ENCODE measurements at places on chromosomes 3 and 15.

- DNase-seq, result no peak
Observed at GRCh38 chr3:155701882-155702465, 42.9 kb downstream of the PLCH1 start.

DNA sequence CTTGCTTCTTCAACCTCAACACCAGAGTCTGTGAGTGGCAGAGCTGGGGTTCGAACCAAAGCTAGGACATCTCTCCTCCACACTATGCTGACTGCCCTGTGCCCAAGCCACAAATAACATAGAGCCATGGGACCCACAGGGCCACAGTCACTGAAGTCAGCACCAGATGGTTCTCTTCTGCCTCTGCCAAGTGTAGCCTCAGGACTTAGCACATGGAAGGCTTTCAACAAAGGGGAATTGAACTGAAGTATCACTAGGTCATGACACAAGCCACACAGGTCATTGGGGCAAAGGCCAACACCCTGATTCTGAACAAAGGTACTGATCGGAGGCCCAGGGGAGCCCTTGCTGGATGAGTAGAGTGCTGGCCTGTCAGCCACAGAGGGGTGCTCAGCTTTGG lies 83.6 kb downstream of the BDH1 start:
- no peak for DNase-seq

DNA sequence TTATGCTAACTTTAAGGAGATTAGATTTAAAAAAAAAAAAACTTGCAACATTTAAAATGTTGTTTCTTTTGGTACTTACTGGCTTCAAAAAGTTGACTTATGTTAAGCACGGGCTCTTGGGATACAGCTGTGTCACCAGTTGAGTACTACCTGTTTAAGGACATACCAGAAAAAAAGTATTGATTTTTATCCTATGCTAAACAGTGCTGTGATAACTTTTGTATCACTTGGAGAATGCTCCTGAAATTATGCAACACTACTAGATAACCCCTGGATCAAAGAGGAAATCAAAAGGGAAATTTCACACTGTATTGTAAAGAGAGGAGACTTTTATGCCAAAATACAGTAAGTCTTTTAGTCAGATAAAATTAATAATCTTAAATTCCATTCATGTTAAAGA lies 77.7 kb downstream of the SLMAP start:
- no peak for DNase-seq

- no peak for DNase-seq
Observed at GRCh38 chr3:120355486-120355885, 6.3 kb upstream of the LRRC58 start.

DNA sequence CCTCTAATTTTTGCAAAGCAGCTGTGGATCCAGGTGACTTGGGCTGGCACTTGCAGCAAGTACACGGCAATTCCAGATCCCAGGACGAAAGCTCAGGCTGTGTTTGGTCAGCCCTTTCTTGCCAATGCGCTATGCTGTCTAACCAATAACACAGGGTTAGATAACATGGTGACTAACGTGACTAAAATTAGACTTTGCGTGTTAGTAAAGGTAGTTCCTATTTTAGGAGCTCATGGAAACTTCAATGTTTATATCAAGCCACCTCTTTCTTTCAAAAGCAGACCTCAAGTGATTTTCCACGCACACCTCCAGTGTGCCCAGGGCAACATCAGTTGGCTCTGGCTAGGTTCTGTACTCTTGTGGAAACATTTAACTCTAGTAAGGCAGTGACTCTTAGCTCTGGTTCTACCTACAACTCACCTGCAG lies 32.5 kb downstream of the CDCP1 start:
- DNase-seq, result no peak

GRCh38 chr3:143827425-143827824 lies 20.8 kb downstream of the SLC9A9 start:
- DNase-seq, result no peak

DNA sequence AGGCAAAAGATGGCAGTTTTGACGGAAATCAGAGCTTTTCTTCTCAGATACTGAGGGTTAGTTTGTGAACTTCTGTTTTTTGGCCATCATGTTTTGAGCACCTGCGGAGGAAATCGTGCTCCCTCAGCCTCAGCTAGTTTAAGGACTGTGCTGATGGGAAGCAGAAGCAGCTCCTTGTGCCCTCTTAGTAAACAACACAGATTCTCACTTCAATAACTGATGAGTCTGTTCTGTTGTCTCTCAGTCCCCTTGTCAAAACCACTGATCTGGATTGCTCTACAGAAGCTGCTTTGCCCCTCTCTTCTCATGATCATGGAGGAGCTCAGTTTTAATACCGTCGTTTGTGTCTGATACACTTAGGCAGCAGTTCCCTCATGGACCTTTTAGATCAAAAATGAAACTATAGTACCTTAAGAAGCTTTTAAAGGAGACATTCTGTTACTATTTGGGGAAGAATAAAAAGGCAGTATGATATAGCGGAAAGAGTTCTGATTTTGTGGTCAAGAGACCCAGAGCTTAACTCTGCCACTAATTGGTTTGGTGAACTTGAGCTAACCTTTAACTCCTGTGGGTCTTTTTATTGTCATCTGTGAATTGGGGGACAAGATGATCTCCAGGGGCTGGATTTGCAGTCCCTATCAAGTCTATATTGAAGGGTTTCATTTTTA lies 152.6 kb downstream of the BBX start:
- no peak for DNase-seq

DNA sequence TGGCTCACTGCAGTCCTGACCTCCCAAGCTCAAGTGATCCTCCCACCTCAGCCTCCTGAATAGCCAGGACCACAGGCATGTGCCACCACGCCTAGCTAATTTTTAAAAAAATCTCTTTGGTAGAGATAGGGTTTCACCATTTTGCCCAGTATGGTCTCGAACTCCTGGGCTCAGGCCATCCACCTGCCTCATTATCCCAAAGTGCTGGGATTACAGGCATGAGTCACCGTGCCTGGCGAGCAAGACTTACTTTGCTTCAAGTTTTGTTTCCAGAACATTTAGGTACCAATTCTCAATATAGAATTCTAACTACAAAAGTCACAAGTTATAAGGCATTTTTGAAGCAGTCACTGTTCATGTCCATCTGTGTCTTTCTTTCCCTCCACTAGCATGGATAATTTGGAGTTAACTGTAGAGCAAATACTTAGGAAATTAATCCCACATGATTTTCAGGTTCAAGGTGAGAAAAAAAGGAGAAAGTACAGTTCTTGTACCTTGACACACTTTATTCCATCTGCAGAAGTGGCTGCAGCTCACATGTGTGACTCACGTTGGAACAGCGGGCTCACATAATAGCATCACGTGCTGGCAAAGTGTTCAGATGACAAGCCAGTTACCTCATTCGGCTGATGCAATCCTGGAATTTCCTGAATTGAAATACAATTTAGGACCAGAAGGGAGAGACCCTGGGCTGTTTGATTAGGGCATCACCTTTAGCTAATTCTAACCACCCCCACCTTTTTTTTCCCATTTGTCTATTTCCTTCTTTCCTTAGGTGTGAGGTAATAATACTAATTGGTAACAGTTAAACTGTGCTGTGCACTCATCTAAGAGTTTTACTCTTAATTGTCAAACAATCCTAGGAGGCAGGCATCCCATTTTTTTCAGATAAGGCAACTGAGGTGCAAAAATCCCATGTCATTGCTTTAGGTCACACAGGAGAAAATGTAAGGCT lies 46.9 kb upstream of the NEDD4 start:
- DNase-seq, result peak; percentile 78

GRCh38 chr15:67076147-67076843 lies 10.9 kb downstream of the SMAD3 start:
- DNase-seq, result no peak

DNA sequence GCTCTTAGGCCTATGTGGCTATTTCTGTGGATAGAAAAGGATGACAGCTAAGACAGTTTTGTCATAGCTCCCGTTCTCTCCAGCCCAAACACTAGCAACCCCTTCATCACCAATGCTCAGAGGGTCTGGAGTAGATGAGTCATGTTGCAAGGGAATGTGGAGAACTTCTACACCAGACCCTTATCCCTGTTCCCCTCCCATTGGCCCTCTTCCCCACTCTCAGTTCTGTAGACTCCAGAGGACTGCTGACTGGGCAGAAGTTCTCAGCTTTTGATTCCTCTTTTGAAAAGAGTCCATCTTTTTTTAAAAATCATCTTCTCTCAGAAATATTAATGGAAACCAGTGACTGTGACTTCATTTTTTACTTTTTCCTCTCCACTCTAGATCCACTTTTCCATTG lies 2.4 kb upstream of the MYZAP start:
- peak; percentile 50 for DNase-seq

DNA sequence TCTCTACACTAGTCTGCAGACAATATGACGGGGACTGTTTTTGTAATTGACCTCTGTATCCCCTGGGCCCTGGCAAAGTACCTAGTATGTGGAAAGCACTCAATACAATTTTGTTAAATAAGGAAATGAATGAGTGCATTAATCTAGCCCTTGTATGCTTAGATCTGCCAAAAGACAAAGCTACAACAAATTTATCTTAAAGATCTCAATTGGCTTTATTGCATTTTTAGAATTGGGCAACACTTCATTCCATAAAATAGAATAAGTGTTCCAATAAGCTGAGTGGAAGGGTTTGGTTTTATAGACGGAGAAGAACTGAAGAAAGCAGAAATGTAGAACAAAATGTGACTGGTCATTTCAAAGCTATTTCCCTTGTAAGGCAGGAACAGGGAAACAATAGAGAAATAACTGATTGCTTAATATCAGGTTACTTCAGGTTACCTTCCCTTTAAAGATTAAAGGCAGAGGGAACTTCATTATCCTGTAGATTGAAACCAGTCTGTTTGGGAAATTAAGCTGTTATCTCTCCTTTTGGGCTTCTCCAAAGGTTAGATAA lies 108.3 kb upstream of the MME start:
- DNase-seq, result no peak

DNA sequence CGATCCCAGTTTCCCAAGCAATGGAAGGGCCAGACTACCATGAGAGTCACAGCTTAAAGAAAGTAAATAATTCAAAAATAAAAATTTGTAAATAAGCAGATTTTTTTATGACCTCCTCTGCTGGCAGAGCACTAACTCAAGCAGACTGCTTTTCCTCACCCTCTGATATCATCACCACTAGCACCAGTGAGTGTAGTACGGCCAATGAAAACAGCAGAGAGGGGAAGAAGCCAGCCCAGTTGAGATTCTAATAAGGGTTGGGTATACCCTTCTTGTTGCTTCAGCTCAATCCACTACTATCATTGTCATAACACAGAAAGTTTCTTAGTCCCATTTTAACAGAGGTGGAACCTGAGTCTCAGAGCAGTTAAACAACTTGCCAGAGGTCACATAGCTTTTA lies 193.1 kb downstream of the ERC2 start:
- DNase-seq, result no peak

DNA sequence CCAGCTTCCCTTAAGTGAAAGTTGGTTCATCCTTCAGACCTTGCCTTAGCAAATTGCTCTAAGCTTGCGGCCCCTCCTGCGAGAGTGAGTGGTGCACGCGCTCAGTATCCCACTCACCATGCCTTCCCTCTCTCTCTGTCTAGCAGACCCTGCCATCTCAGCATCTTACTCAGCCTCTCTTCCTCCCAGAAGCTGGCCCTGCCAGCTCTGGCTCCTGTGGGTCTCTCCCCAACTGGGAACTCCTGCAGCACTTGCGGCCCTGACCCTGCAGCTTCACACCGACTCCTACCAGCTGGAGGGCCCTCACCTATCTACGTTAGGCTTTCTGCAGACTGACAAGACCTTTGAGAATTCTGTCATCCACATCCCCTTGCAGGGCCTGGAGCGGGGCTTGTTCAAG lies 286.1 kb upstream of the TLE3 start:
- no peak for DNase-seq

DNA sequence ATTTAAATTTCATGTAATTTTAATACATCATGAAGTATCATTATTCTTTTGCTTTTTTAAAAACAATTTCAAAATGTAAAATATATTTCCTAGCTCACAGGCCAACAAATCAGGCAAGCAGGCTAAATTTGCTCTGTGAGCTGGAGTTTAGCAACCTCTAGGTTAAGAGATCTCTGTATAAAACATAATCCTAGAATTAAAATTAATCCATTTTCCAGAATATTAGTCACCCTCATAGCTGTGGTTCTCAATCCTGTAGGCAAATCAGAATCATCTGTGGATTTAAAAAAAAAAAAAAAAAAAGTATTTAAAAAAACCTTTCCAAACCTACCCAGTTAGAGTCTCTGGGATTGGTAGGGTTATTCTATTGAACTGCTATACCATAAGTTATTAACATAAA lies 209.7 kb downstream of the MINAR1 start:
- DNase-seq, result no peak

- DNase-seq, result no peak
Observed at GRCh38 chr15:49115062-49115461, 40.3 kb downstream of the COPS2 start.

DNA sequence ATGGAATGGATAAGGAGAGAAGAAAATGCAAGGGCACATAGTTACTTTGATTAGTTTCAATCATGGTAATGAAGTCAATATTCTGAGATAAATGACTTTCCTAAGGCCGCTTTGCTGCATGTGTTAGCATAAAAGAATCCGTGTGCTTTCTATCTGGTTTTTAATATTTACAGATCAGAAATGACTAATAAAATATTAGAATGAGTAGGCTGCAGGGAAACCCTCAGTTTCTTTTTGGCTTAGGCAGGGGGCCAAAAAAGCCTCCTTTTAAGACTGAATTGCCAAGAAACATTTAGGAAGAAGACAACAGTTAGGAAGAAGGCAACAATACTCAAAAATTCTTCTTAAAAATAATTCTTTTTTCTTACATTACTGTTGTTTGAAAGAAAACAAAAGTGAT lies 11.6 kb downstream of the NEK11 start:
- no peak for DNase-seq

DNA sequence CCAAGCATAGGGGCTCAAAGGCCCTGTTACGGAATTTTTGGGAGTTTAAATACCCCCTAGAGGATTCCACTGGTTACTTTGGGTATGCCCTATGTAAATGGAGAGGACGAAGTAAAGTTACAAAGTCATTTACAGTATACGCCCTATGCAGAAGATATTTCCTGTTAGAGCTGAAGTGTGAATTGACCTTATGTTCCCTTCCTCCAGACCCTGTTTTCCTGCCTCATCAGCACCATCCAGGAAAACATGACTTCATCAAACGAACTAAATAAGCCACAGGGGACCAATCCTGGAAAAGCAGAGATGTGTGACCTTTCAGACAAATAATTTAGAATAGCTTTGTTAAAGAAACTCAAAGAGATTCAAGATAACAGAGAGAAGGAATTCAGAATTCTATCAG lies 177.4 kb downstream of the SQOR start:
- no peak for DNase-seq

GRCh38 chr3:94172695-94173310 lies 109.9 kb downstream of the NSUN3 start:
- DNase-seq, result no peak

GRCh38 chr3:52213901-52214300 lies 11.5 kb downstream of the TLR9 start:
- DNase-seq, result no peak

DNA sequence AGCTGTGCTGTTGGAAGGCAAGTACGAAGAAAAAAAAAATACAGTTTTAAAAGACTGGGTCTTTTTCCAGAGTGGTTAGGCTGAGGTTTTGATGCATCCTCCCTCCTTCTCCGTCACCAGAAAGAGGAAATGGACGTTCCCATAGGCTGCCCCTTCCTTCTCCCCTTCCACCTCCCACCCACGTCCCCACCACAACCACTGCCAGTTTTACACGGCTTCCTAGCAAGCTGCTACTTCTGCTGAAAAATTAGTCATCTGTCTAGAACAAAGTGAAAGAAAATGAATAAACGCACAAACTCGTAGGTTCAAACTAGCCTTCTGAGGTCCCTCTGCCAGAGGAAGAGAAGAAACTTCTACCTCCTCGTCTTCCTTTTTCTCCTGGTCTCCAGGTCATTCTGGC lies 71.6 kb upstream of the RPL35A start:
- peak; percentile 55 for DNase-seq
